Stimulated activated CD4-positive, alpha-beta T cell treated with anti-CD3 and anti-CD28 coated beads, Interleukin-1b, Interleukin-23, amount 100 ng/mL, for 1 hour (primary cell): ENCODE measurements at places on chromosomes 11 and 22.

DNA sequence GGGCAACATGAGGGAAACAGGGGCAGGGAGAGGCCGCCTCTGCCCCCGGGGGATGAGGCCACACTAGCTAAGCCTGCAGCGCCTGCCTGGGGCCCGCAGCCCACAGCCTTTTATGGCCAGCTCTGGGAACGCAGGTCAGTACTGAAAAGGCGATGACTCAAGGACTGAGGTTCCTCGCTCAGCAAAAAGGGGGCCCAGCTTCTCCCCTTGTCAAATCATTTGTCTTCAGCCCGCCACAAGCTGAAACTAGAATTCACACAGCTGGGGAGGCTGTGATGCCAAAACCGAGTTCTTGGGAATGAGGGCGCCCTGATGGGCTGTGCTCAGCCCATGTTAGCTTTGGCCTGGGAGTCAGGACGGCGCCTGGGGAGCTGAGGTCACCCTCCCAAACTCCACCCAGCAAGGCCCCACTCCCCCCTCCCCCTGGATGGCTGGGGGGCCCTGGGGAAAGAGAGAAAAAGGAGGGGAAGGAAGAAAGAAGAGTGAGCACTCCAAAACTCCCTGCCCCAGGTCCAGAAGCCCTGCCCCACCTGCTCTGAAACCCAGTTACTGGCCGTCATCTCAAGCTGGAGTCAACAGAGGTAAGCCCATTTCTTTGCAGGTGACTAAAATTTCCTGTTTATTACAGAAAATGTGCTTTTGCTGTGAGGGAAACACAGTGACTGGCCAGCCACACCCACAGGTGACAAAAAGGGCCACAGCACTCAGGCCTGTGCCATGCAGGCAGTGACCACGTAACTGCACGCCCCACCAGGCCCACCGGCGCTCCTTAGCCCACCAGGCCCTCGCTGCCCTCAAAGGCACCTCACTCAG, 13.7 kb downstream of the EHD1 start:
- DNase-seq, result no peak

DNA sequence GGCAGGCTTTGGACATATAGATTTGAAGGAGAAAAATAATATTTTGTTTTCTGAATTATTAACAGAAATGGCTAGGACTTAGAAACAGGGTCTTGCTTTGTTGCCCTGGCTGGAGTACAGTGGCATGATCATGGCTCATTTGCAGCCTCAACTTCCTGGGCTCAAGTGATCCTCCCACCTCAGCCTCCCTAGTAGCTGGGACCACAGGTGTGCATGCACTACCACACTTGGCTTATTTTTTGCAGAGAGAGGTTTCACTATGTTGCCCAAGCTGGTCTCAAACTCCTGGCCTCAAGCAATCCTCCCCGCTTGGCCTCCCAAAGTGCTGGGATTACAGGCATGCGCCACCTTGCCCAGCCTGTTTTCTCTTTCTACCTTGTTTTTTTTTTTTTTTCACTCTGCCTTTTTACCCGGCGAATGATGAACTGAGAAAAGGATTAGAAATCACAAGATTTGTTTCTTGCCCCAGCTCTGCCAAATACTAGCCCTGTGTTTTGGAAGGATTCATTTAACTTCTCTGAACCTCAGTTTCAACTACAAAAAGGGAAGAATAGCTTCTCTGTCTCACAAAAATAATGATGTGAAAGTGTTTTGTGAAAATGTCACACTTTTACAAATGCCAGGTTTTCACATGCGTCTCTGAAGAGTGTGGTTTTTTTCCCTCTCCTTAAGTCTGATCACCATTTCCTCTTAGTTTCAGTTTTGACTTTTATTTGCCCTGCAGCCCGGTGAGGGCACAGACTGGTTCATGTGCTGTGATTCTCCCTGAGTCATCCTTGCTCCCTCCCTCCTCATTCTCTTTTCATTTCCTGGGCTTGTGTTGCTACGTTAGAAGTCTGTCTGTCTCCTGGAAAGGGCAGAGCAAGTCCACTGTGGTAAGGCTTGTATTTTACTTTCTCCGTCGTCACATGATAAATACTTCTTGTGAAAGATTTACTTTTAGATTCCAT, 67.7 kb downstream of the BCL2L13 start:
- peak; percentile 7 for DNase-seq

DNA sequence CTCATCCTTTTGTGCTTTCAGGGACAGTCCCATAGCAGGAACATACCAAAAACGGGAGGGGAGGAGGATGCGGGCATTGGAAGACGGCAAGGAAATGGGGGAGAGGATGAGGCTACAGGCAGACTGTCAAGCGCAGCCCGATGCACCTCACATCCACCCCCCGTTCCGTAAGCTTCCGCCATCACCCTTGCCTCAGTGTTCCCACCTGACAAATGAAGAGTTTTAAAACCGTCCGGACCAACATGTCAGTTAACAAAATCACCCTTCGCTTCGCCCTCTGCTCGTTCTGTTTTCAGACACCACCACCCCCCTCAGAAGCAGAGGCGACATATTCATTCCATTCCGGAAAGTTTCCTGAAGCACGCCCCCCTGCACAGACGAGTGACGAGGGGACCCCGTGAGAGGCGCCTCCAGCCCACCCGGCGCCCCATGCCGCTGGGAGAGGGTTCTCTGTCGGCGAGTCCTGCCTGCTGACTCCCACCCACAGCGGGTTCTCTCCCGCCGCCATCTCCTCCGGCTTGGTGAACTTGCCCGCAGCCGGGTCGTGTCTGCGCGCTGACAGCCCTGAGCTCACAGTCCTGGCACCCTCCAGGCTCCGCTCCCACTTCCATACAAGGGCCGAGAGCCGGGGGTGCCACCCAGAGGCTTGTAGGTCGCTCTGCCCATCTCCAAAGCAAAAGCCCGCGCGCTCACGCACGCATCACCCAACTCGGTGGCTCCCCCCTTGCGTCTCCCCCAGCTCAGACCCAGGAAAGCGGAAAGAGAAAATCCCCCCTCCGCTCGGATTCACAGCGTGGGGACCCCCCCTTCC, 1.5 kb downstream of the IGSF9B start:
- DNase-seq, result peak; percentile 3

DNA sequence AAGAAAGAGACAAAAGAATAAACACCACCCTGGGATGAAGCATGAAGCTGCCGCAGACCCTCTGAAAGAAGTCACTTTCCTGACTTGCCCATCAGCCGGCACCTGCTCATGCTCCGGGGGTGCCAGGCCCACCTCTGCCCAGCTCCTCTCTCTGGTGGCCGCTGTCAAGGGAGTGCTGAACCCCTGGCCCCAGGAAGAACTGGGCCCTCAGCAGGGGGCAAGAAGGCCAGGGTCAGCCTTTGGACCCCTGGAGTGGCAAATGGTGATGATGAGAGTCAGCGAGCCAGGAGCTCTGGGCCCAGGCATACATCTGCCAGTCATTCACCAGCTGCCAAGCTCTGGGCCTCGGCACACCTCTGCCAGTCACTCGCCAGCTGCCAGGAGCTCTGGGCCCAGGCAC, 17.4 kb downstream of the TTLL8 start:
- no peak for DNase-seq

DNA sequence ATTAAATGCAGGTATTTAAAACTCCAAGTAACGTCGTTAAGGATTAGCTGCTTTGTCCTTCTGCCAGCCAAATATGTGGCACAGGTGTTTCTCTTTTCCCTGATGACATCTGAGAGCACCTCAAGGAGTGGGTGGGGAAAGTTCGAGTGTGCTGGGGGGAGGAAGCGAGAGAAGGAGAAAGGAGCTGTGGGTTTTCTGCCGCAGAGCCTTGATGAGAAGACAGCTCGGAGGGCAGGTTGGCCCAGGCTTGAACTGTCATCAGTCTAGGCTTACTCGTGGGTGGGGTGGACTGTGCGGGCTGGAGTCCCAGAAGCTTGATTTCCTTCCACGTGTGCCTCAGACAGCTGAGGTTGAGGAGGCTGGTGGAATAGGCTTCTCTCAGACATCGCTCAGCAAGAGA, 15.2 kb upstream of the SORL1-AS1 start:
- peak; percentile 51 for DNase-seq

DNA sequence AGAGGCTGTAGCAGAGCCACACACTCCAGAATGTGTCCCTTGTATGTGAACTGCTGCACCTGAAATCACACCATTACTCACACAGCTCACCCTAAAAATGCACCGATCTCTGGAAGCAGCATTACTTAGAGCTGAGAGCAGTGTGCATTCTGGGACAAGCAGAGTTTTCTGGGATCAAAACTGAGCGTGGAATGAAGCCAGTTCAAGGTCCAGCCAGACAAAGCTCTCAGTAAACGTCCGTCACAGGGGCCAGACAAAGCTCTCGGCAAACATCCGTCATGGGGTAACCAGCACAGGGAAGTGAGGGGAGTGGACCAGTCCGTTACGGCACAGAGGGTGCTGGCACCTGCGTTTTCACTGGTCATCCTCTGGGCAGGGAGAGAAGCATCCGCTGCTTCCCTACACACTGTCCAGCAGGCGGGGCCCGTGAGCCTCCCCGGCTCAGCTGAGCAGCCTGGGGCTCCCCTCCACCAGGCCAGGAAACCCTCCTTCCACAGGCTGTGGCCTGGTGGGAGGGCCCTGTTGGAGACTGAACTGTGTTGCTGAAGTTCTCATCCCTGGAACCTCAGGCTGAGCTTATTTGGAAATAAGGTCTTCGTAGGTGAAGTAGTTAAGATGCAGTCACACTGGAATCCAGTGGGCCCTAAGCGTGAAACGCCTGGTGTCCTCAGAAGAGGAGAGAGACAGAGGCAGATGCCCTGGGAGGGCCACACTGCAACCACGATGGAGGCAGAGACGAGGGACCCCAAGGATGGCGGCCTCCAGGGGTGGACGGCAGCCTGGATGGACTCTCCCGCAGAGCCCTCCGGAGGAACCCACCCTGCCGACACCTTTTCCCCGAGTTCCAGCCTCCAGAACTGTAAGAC, 883.9 kb downstream of the BRD1 start:
- DNase-seq, result no peak

- DNase-seq, result no peak
Observed at GRCh38 chr11:100936781-100937180, 192.8 kb downstream of the PGR start.

DNA sequence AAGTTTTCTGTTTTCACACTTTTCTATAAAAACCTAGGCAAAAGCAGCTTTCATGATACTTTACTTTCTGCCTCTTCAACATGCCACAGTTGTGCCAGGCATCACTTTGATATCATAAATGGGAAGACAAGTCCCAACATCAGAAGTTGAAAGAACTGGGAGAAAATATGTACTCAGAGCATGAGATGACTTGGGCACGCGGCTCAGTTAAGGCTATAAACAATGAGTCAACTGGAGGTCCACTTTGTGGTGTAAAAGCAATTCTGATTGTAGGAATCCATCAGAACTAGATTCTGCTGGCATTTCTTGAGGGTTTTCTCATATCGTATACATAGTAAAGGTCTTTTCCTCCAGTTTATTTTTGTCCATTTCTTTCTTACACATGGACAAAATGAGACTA, 109.7 kb upstream of the USP47 start:
- DNase-seq, result no peak
